ENCODE measurements at places on chromosomes 2 and 18. TPM values are rescaled to one million over a fixed set of nuclear protein-coding genes. Genes with fewer than 3 reads are reported as not detected.

DNA sequence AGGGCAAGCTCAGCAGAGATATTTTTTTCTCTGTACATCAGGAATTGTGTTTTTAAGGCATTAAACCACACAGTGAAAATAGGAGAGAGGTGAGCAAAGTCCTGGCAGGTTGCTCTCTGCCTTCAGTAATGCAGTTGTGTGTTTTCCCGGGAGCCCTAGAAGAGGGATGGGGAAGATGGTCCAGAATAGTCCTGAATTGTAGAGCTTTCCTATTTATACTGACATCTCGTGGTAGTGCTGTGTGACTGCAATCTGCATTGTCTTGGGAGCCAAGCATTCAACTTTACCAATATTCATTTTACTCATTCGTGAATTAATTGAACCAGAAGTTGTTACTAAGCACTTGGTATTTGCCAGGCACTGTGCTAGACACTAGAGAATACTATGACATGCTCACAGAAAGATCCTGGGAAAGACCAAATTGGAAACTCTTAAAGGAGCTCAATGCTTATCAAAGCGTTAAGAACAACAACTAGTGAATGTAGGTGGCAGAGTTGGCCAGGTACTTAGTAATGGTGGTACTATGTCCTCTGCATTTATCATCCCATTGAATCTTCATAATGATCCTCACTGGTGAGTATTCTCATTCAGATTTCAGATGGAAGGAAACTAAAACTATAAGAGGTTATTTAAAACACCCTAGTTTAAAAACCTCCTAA, 214.6 kb downstream of the TRIB2 start:
- H3K4me3 ChIP-seq = no peak overlapping the region
- H3K4me1 ChIP-seq = peaks cover 2% of the 10 kb centered on the region
- no peak for DNase-seq
- no peaks in the 10 kb centered on the region for H3K36me3 ChIP-seq
- no peak overlapping the region for H3K27ac ChIP-seq

DNA sequence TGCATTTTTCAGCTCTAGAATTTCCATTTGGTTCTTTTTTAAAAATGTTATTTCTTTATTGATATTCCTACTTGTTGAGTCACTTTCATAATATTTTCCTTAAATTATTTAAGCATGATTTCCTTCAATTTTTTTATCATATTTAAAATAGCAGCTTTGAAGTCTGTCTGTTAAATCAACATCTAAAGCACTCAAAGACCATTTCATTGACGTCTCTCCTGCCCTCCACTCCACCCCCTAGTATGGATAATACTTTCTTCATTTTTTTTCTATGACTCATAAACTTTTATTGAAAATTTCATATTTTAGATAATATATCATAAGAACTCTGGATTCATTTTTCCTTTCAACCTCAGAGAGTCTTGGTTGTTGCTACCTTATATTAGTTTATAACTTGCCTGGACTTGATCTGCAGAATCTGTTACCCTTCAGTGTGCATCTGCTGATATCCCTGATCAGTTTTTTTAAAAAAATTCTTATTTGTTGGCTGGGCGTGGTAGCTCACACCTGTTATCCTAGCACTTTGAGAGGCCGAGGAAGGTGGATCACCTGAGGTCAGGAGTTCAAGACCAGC, 59.0 kb upstream of the ZNF396 start:
- no peak overlapping the region for H3K4me3 ChIP-seq
- no peaks in the 10 kb centered on the region for H3K36me3 ChIP-seq
- no peak overlapping the region for H3K27ac ChIP-seq
- no peaks in the 10 kb centered on the region for H3K27me3 ChIP-seq

DNA sequence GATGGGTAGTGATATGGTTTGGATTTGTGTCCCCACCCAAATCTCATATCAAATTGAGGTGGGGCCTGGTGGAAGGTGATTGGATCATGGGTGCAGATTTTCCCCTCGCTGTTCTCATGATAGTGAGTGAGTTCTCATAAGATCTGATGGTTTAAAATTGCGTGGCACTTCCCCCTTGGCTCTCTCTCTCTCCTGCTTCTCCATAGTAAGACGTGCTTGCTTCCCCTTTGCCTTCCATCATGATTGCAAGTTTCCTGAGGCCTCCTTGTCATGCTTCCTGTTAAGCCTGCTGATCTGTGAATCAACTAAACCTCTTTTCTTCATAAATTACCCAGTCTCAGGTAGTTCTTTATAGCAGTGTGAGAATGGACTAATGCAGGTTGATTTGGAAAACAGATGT, 223.2 kb upstream of the APCDD1 start:
- no peak overlapping the region for H3K27ac ChIP-seq
- H3K4me1 ChIP-seq = peaks cover 5% of the 10 kb centered on the region
- H3K36me3 ChIP-seq = no peaks in the 10 kb centered on the region
- DNase-seq = no peak
- H3K27me3 ChIP-seq = no peaks in the 10 kb centered on the region

GRCh38 chr2:102245266-102246151, 58.7 kb downstream of the IL1RL2 start:
- H3K27ac ChIP-seq = no peak overlapping the region
- H3K4me3 ChIP-seq = no peak overlapping the region
- no peaks in the 10 kb centered on the region for H3K36me3 ChIP-seq
- no peaks in the 10 kb centered on the region for H3K27me3 ChIP-seq

DNA sequence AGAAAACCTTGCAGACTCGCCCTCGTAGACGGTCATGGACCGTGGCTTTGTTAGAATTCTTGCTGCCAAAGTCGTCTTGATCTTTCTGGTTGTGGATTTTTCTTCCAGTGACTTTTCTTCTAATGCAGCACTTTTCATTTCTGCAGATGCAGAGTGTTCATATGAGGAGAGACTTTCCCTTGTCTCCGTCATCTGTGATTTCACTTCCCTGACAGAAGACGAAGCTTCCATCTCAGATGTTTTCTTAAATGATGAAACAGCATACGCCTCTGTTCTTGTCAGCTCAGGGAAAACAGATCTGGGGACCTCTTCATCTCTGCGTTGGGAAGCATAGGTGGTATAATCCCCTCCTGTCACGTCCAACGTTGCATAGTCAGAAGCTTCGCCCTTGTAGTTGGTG, 50.9 kb downstream of the PLEKHA3 start:
- DNase-seq = no peak
- no peaks in the 10 kb centered on the region for H3K36me3 ChIP-seq
- no peak overlapping the region for H3K27ac ChIP-seq
- no peaks in the 10 kb centered on the region for H3K4me1 ChIP-seq

DNA sequence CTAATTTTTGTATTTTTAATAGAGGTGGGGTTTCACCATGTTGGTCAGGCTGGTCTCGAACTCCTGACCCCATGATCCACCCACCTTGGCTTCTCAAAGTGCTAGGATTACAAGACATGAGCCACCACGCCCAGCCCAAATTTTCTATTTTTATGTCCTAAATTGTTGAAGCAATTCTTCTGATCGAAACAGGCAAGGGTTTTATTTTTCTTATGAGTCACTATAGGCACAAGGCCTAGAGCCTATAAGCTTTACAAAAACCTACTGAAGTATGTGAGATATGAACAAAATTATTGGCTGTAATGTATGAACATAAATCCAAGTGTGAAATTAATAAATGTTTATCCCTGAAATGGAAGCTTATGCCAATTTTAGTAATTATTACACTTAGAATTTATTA, 464.2 kb upstream of the NRP2 start:
- H3K27ac ChIP-seq = no peak overlapping the region
- no peaks in the 10 kb centered on the region for H3K27me3 ChIP-seq
- no peaks in the 10 kb centered on the region for H3K36me3 ChIP-seq
- H3K4me3 ChIP-seq = no peak overlapping the region
- H3K4me1 ChIP-seq = peaks cover 2% of the 10 kb centered on the region

DNA sequence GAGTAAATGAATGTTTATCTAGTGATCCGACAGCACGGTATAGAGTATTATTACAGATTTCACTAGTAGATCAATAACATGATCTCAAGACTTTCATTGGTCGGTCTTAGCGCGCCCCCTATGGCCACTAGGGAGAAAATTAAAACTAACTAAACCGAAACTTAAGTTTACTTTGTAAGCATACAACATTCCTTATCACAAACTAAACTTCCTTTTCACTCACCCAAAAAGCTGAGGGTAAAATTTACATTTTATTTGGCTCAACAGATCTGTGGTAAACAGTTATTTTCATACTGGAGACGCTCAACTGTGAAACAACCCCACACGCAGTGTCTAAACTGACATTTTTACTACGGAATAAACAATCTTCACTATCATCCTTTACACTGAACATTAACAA, 215.6 kb upstream of the MAP2 start:
- H3K36me3 ChIP-seq = no peaks in the 10 kb centered on the region
- no peaks in the 10 kb centered on the region for H3K4me1 ChIP-seq
- H3K27me3 ChIP-seq = no peaks in the 10 kb centered on the region
- DNase-seq = no peak
- H3K4me3 ChIP-seq = no peak overlapping the region

- no peak for DNase-seq
- no peaks in the 10 kb centered on the region for H3K27me3 ChIP-seq
- no peak overlapping the region for H3K27ac ChIP-seq
- no peak overlapping the region for H3K4me3 ChIP-seq
- no peaks in the 10 kb centered on the region for H3K4me1 ChIP-seq
Measured at GRCh38 chr2:44450806-44451205, 89.1 kb downstream of the CAMKMT start.

SOX11 gene
- total RNA-seq = not detected

Data from ovary (tissue), 10 donors.